ENCODE measurements at places on chromosomes 7 and 10.

GRCh38 chr7:4189131-4189570, 492.9 kb upstream of the FOXK1 start:
- DNase-seq = no peak

DNA sequence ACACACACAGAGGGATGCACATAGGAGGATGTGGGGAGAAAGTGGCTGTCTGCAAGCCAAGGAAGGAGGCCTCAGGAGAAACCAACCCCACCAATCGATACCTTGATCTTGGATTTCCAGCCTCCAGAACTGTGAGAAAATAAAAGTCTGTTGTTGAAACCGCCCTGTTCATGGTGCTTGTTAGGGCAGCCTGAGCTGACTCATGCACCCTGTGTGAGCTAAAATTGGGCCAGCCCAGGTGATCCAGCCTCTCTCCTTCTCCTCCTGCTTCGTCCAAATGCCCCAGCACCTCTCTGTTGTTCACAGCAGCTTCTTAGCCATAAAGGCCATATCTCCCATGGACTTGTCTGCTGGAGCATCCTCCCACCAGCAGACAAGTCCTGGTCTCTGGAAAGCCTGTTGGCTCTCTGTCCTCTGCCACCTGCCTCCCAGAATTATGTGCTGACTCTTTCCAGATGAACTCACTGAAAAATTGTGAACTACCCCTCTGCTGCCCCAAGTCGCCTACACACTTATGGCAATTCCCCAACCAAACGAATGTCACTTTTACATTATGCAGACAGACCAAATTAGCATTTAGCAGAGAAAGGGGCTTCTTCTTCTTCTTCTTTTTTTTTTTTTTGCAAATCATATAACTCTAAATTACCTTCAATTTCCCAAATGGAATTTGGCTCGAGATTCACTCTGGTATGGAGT, 30.2 kb upstream of the CARD11 start:
- no peak for DNase-seq

DNA sequence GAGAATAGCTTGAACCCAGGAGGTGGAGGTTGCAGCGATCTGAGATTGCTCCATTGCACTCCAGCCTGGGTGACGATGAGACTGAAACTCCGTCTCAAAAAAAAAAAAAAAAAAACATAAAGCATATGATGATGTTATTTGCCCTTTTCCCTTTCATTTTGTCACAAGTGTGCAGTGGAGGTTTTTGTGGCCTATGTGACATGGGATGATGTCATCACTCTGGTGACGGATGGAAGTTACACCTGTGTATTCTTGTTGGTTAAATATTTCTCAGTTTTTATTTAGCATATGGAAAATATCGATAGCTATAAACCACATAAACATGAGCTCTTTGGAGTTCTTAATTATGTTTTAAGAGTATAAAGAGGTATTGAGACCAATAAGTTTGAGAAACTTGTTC, 71.8 kb upstream of the EMX2 start:
- DNase-seq = no peak

DNA sequence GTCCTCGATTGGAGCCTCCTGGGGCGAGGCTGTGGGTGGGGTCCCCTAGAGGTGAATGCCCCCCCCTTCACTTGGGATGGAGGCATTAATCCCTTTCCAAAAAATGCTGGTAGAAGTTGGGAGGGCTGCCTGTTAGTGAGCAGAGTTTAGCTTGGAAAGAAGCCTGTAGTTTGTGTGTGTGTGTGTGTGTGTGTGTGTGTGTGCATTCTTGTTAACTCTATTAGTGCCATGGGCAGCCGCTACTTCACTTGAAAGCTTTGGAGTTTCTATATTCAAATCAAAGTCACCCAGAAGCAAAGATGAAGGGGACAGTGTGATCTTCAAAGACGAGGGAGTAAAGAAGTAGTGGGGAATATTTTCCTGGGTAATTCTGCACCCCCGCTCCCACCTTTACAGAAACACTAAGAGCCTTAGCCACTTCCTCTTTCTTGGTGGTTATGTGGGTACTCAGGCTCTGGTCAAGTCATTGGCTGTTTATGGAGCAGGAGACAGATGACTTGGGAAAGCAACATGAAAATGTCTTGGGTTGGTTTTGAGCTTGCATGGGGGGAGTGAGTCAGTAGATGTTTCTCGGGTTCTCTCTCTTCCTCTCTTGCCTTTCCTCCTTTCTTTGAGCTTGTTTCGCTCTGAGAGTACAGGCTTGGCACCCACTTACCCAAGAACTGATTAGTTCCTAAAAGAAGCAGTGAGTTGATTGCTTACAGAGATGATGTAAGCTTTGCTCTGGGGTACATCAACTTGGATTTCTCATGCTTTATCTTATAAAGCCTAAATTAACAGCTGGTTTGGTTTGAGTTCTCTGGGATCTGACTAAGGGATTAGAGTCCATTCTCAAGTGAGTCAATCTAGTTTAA, 35.9 kb downstream of the TCF7L2 start:
- no peak for DNase-seq

DNA sequence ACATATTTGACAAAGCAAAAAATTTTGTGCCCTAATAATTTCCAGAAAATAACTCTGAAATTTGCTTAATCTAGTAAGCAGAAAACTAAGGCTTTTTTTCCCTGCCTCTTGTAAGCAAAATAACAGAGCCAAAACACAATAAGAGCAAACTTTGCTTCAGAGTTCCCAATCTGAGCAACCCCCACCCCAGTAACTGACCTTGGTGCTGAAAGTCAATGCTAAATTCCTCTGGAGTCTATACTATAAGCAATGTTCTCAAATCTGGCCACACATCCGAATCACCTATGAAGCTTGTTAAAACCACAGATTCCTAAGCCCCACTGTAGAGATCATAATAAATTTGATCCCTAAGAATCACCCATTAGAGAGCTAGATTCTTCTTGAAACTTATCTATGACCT, 150.5 kb downstream of the ELAPOR2 start:
- no peak for DNase-seq

GRCh38 chr7:97697396-97697795, 34.5 kb upstream of the TAC1 start:
- DNase-seq = no peak

- DNase-seq = no peak
These were observed 241.3 kb downstream of the FANK1 start for GRCh38 chr10:126137562-126138221.

DNA sequence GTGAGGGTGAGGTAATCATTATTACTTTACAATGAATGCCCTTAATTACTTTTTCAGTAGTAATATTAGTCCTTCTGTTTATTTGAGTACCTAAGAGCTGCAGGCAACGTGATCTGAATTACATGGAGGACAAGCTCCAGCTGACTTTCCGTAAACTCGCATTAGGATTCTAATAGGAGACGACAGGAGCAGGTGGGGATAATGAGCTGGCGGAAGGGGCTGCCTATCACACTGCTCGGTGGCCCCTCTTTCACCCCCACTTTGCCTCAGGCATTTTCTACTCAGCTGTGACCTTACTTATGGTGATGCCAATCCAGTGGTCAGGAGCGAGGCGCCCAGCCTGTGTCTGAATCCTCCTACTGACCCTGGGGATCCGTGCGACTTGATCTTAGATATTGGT, at the start of gene C7orf33:
Gene C7orf33 (plus strand): TSS at position 296 of the 400 bp plus-strand sequence. CDS start 160 bp downstream, outside the sequence.
- DNase-seq = no peak

GRCh38 chr10:21702633-21703111, 168.6 kb downstream of the MLLT10 start:
- DNase-seq = no peak

- no peak for DNase-seq
These were observed 314.0 kb downstream of the BICC1 start for GRCh38 chr10:58826694-58827093.

DNA sequence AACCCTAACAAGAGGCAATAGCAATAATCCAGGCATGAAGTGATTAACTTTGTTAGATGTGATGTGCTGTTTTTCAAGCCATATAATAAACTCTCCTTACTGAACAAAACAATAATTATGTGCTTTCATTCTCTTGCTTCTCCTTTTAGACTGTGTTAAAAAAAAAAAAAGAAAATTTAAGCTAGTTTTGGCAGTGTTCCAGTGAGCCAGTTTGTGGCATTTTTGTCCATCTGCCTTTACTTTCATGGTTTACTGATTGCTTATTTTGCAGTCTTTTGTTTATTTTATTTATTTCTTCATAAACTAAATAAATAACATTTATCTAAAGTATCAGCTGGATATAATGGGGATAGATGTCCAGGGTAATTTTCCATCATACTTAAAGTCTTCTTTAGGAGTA, 625.3 kb downstream of the CNTNAP2 start:
- DNase-seq = no peak

GRCh38 chr10:109203646-109204353, 719.5 kb downstream of the XPNPEP1 start:
- DNase-seq = no peak

DNA sequence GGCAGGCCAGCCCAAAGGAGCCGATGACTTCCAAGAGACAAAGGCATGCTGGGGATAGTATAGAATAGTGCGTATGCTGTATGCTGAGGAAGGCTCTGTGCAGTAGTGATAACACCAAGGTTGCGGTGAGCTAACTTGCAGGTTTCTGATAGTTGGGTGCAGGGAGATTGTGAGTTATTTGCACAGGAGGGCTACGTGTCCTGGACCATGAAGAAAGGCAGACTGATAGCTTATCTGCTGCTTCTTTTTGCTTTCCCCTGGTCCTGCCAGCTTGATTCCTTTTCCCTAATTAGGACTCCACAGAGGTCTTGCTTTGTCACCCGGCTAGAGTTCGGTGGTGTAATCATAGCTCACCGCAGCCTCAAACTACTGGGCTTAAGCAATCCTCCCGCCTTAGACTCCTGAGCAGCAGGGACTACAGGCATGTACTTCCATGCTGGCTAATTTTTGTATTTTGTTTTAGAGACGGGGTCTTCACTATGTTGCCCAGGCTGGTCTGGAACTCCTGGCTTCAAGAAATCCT, 43.9 kb upstream of the ARHGAP12 start:
- no peak for DNase-seq

GRCh38 chr7:44568771-44569560, 4.7 kb downstream of the DDX56 start:
- DNase-seq = no peak

DNA sequence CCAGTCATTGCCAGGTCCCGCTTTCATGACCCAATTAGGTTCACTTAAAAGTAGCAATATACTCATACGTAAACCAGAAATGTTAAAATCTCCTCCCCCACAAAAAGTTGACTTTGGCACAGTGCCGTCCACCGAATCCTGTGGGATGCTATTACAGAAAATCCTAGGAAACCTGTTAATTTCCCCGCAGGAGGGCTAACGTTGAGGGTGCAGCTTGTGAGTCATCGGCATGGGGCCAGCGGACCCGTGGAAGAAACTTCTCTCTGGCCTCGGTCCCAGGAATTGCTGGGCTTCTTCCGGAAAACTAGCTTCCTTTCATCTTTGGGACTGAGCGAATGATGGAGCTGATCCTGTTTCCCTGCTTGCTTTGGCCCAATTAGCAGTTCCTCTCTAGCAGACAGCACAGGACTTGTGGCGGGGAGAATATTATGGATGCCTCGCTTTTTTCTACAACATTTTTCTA, 13.5 kb downstream of the CRYGN start:
- DNase-seq = no peak

DNA sequence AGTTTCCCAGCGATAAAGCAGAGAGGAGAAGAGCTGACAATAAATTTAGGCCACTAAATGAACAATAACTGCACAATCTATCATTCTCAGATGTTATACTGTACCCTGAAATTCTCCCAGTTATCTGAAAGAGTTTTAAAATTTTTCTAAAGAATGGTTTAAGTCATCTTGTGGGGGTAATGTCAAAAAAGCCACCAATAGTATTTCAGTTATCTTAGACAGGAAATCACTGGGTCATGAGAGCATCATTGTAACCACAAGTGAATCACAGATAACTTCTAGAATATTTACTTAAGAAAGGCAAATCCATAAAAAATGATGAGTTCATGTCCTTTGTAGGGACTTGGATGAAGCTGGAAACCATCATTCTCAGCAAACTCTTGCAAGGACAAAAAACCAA, 147.1 kb downstream of the DNAJB9 start:
- no peak for DNase-seq

GRCh38 chr7:8254215-8254614, 7.8 kb downstream of the ICA1 start:
- DNase-seq = no peak

DNA sequence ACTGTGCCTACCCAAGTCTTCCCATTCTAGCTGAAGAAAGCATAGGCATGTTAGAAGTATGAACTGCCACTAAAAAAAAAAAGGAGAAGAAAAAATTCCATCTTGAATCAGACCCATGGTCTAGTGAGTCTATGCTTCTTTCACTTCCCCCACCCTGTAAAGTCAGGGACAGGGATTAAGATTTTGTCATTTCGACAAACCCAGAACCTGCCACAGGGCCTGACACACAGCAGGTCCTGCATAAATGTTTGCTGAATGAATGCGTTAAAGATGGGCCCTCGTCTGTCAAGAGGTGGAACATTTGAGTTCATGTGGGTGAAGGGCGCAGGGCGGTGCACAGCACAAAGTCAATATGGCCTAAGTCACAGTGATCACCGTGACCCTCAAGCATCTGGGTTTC, 4.9 kb downstream of the HIPK2 start:
- DNase-seq = no peak

DNA sequence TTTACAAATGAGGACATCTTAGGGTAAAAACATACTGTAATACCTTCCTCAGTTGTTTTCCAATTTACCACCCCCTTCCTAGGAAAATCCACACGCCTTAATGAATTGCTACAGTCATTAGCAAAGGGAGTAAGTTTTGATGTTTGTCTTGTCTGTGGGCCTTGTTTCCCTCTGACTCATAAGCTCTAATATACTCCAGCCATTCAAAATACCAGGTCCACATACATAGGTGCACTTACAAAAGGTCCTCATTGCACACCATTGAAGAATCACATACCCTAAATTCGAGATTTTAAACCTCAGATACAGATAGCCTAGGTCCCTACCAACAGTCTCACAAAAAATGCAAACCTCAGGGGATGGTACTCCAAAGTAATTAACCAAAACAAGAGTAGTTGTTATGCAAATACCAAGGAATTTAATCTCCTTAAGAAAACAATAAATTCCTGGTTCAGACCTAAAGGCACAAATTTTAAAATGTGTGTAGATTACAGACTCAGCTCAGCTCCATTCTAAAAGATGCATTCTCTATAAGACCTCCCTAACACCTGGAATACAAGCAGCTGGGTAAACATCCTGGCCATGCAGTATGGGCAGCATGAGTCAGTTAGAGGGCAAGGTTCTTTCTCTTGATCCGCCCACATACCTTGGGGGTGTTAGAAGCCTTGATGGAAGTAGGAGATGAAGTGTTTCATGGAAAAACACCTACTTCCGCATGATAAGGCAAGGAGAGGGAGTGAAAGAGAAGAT, 3.0 kb upstream of the LIPK start:
- DNase-seq = peak; percentile 1

DNA sequence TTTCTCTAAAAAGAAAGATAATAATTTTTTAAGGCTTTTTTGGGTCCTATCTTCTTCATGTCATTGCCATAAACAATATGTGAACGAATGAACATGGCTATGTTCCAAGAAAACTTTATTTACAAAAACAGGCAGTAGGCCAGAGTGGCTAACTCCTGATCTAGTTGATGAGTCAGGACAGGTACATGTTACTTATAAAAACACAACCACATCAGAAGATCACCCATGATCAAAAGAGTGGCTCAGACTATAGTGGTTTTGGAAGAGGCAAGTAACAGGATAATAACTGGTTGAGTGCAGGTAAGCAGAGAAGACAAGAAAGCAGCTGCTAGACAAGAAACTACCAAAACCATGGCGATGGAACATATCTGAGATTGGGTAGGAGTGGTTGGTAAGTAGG, 468.7 kb downstream of the KCNMA1 start:
- no peak for DNase-seq
